ENCODE measurements at places on chromosomes 2 and 18.

- no peak for DNase-seq
Measured at GRCh38 chr2:169291517-169291916, 70.8 kb downstream of the LRP2 start.

DNA sequence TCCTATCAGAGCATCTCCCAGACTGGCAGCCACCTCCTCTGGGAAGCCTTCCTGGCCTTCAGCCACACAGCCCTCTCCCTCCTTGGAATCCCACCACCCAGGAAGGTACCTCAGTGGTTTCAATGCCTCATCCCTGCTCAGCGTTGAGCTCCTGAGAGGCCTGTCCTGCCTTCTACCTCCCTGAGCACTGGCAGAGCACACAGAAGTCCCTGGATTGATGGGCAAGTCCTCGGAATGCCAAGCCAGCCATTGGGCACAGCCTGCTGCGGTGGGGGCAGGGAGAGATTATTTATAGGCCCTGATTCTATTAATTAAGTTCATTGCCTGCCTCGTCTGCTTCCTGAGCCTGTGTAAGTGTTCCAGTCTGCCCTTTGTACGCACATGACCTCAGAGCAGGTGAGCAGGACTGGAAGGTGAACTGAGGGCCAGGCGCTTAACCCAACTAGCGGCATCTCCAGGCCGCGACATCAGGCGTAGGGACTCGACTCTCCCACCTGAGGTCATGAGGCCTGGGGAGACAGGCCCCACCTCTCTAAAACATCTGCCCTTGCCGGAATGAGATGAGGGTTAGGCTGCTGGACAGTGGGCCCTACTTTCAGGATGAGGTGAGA is 63.4 kb downstream of the SMAD7 start:
- no peak for DNase-seq

DNA sequence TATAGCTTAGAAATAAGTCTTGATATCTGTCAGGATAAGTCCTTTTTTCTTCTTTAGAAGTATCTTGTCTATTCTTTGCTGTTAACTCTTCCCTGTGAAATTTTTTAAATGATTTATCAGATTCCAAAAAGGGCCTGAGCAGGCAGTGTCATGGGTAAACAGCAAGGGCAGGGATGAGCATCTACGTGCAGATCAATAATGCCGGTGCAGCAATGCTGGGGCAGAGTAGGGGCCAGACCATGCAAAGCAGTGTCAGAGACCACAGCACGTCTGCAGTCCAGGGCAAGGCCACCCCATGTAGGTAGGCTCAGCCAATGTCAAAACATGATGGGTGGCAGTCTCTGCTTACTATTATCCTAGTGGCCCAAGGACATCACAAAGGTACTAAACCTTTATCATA is 182.2 kb downstream of the TMEM247 start:
- no peak for DNase-seq

- DNase-seq: no peak
Measured at GRCh38 chr18:35141077-35141476, 99.8 kb upstream of the ZNF397 start.

DNA sequence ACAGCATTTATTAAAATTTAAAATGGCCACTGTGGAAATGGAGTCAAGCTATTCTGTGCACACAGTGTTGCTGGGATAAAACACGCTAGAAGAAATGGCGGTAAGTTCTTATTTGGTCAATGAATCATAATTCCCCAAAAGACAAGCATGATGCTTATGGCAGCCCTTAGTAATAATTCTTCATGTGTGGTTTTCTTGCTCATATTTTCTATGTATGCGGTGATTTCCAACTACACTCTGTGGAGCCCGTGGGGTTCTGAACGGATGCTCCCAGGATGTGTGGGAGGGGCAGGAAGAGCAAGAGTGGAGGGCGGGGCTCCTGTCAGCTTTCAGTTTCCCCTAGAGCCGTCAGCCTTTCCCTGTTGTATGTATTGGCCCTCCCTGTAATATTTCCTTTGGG is 91.7 kb upstream of the RMDN2 start:
- DNase-seq: no peak

DNA sequence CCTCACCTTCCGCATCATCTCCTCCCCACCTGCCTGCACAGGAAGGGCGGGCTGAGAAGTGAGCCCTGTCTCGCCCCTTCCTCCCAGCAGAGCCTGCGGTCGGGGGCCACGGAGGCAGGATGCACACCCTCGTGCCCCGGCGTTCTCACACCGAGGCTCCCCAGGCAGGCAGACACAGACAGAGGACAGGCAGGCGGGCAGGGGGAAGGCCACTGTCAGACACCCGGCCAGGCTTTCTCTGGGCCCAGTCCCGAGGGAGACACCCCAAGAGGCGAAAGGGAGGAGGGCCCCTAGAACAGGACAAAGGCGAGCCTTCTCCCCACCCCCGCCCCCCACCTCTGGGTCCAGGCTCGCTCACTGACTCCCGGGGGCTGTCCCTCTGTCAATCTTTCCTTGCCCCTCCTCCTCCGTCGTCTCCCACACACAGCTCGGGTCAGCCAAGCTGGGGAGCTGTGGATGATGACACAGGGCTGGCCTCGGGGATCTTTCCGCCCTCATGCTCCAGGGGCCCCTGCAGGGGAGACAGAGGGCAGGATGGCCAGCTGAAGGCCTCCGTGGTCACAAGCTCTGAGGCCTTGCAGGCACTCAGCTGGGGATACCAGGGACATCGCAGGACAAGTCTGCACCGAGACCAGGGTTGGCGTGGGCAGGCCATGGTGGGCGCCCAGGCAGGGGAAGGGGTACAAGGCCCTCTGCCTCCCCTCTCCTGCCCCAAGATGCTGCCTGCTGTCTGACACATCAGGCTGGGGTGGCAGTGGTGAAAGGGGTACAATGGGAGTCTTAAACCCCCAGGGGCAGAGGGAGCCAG is 24.9 kb downstream of the BIN1 start:
- no peak for DNase-seq

- DNase-seq: no peak
Measured at GRCh38 chr2:10288606-10289005, 14.1 kb upstream of the HPCAL1 start.

GRCh38 chr18:36314754-36315153 is 17.2 kb downstream of the FHOD3 start:
- no peak for DNase-seq

DNA sequence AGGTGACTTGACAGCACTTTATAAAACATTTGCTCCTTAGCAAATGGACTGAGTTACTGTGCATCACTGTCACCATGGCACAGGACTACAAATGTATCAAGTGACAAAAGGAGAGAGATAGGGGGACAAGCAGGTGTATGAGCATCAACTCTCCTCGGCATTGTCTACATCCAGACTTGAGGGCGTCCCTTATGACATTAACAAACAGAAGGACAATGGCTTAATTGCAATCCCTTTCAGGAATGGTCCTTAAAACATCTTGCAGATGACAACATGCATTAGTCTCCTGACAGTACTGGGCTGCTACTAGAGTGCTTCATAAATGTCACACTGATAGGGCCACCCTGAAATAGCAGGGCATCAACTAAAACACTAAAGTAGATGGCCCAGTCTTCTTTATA is 198.8 kb downstream of the PDE1A start:
- no peak for DNase-seq

GRCh38 chr2:67604360-67604759 is 207.2 kb downstream of the ETAA1 start:
- DNase-seq: no peak

DNA sequence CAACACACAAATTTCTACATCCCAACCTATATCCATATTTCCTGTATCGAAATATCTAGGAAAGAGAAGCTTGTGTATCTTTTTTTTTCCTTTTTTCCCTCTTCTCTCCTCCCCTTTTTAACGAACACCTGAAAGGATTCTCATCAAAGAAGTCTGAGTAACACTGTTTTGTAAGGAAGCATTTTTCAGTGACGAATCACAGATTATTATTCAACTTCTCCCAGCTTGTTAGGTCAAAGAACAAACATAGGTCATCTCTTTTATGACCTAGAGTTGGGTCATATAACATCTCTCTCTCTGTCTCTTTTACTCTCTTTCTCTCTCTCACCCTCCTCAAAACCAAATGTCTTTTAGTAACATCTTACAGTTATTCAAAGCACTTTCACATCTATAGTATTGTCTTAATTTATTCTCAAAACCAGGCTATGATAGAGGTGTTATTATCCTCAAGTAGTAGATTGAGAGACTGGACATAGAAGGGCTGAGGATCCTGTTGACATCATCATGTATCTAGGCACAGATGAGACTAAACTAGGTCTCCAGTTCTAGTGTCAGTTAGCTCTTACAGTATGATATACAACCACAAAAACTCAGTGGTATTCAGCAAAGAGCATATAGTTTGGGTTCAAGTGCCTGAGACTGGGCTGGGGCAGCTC is 80.1 kb upstream of the SPOPL start:
- no peak for DNase-seq

GRCh38 chr18:69934601-69935265 is 12.9 kb downstream of the CD226 start:
- DNase-seq: no peak

DNA sequence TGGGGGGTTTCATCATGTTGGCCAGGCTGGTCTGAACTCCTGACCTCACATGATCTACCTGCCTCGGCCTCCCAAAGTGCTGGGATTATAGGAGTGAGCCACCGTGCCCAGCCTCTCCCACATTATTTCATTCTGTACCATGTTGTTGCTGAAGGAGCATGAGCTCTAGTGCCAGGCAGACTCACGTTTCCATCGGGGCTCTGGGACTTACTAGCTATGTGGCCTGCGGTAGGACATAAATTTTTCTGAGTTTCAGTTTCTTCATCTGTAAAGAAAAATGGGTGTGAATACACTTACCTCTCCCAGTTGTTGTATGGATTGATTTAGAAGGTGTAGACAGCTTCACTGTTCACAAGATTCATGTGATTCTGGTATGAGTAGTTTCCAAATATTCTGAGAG is 30.8 kb upstream of the CCL20 start:
- DNase-seq: no peak

DNA sequence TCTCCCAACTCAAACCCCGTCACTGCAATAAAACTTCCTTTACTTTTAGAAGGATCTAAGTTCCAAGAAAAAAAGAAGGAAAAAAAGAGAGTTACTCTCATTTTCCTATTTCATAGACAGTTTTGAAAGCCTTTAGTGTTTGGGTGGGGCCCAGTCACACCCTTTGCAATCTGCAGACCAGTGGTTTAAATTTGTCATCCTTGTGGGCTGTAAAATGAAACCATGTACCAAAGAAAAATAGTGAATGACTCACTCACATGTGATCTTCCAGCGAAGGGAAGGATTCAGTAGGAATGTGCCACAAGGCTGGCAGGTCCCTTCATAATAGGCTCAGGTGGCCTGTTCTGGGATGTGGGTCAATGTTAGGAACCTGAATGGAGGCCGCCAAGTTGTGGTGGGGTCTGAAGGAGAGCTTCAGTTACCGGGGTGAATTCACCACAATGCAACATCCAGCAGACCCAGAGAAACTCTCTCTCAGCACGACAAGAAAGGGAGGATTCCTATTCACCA is 28.3 kb downstream of the ANXA4 start:
- DNase-seq: no peak

- DNase-seq: no peak
Measured at GRCh38 chr2:232488097-232488711, 570 bp upstream of the ECEL1 start.

Data from BE2C (cell line).